ENCODE measurements at places on chromosomes 7 and 10. TPM values are rescaled to one million over a fixed set of nuclear protein-coding genes. Genes with fewer than 3 reads are reported as not detected.

Gene MALRD1
- total RNA-seq = 5.0 TPM

DNA sequence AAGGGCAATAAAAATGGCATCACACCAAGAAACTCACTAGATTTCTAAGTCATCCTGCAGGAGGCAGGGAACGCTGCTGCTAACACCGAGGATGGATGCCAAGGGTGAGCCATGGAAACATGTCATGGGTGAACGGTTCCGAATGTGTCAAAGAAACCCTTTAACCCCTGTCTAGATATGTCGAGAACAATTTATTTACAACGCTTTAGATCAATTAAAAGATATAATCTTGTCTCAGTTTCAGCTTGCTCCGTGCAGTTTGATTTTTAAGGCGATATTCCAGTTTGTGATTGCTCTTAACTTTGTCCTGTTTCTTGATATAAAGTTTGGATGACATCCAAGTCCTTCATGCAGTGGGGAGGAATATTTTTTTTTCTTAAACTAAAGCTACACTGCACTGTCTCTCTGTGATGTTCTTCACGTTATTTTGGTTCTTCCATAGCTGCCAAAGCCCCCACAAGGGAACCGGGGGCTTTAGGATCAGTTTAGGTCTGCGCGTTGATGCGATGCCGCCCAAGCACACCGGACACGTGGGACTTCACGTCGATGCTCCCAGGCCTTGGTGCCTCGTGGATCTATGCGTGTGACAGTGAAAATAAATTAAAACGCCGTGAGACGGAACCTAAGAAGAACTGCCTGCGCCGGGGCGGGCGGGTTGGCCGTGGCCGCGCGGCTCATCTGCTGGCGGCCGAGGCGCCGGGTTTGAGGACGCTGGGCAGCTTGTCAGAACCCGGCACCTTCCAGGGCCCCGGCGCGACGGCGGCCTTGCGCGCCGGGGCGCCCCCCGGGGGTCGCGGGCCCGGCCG, 220.3 kb downstream of the PHTF2 start:
- peaks cover 5% of the 10 kb centered on the region for H3K4me1 ChIP-seq
- no peak for DNase-seq
- H3K4me3 ChIP-seq = peak overlapping the region; percentile 19
- H3K27me3 ChIP-seq = no peaks in the 10 kb centered on the region

Gene TCERG1L
- not detected for total RNA-seq

DNA sequence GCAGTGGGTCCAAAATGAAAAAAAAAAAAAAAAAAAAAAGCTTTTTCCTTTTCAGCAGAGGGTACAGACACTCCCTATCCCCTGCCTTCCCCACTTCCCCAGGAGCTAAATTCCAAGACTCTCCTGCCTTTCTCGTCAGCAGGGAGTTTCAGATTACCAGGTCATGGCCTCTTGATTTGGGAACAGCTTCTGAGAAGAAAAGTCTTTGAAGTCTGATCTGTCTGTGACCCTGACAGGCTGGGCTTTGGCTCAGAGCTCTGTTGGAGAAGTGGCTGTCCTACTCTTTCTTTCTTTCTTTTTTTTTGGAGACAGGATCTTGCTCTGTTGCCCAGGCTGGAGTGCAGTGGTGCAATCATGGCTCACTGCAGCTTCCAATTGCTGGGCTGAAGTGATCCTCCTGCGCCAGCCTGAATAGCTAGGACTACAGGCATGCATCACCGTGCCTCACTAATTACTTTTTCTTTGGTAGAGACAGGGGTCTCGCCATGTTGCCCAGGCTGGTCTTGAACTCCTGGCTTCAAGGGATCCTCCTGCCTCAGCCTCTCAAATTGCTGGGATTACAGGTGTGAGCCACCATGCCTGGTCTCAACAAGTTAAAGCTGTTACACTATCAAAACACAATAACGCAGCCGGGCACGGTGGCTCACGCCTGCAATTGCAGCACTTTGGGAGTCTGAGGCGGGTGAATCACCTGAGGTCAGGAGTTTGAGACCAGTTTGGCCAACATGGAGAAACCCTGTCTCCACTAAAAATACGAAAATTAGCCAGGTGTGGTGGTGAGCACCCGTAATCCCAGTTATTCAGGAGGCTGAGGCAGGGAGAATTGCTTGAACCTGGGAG, 59.9 kb downstream of the COL26A1 start:
- H3K27me3 ChIP-seq = no peaks in the 10 kb centered on the region
- no peak overlapping the region for H3K4me3 ChIP-seq
- no peak for DNase-seq
- H3K27ac ChIP-seq = no peak overlapping the region
- H3K4me1 ChIP-seq = no peaks in the 10 kb centered on the region
- no peaks in the 10 kb centered on the region for H3K36me3 ChIP-seq

Gene C10orf90
- total RNA-seq = not detected

GRCh38 chr7:75866489-75867389, 12.1 kb upstream of the RHBDD2 start:
- H3K4me1 ChIP-seq = peaks cover 21% of the 10 kb centered on the region
- no peak overlapping the region for H3K27ac ChIP-seq
- DNase-seq = peak; percentile 70
- peak overlapping the region; percentile 16 for H3K4me3 ChIP-seq
- H3K27me3 ChIP-seq = no peaks in the 10 kb centered on the region

GRCh38 chr10:35912615-35913569, 270.8 kb upstream of the FZD8 start:
- H3K36me3 ChIP-seq = no peaks in the 10 kb centered on the region
- no peak for DNase-seq
- no peaks in the 10 kb centered on the region for H3K27me3 ChIP-seq

Gene PRSS37
- not detected for total RNA-seq

DNA sequence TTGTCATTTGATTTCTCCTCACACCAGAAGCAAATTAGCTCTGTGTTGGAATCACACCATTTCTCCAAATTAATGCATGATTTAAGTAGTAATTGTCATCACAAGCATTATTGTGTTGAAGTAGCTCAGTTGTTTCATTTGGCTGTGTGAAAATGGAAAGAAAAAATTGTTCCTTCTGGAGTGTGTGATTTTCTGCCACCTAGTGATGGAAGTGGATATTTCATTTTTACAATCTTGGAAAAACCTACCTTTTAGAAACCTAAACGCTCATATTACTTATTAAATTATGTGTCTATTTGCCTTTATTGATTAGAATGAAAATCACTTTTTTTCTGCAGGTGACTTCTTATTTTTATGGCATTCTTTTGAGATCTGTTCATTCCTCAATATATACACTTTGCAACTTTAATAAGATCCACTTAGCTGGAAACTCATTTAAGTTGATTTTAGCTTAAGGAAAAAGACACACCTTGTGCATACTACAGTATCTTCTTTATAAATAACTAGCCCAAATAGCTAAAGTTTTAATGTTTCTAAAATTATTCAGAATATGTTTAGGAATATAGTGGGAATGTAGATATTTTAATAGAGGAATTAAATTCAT, 50.0 kb downstream of the SRI start:
- no peak overlapping the region for H3K27ac ChIP-seq
- H3K27me3 ChIP-seq = no peaks in the 10 kb centered on the region
- no peaks in the 10 kb centered on the region for H3K4me1 ChIP-seq
- peak; percentile 10 for DNase-seq
- H3K4me3 ChIP-seq = no peak overlapping the region

- H3K27me3 ChIP-seq = no peaks in the 10 kb centered on the region
- peaks cover 14% of the 10 kb centered on the region for H3K4me1 ChIP-seq
- DNase-seq = no peak
- H3K4me3 ChIP-seq = no peak overlapping the region
- H3K27ac ChIP-seq = no peak overlapping the region
- H3K36me3 ChIP-seq = no peaks in the 10 kb centered on the region
Observed at GRCh38 chr7:44724276-44724675, 24.4 kb upstream of the ZMIZ2 start.

GRCh38 chr7:13874783-13875182, 114.7 kb downstream of the ETV1 start:
- no peaks in the 10 kb centered on the region for H3K4me1 ChIP-seq
- no peak overlapping the region for H3K4me3 ChIP-seq
- no peak for DNase-seq
- no peaks in the 10 kb centered on the region for H3K36me3 ChIP-seq
- no peak overlapping the region for H3K27ac ChIP-seq

Gene RELN
- total RNA-seq = 215 TPM

GRCh38 chr10:125707541-125708468, 11.7 kb upstream of the EDRF1 start:
- no peaks in the 10 kb centered on the region for H3K27me3 ChIP-seq
- no peaks in the 10 kb centered on the region for H3K36me3 ChIP-seq
- no peak overlapping the region for H3K27ac ChIP-seq
- H3K4me3 ChIP-seq = no peak overlapping the region
- DNase-seq = peak; percentile 46

Gene STOX1
- total RNA-seq = 6.0 TPM

GRCh38 chr7:124996778-124997177, 67.2 kb upstream of the POT1 start:
- no peak overlapping the region for H3K4me3 ChIP-seq
- DNase-seq = peak; percentile 9
- H3K27ac ChIP-seq = no peak overlapping the region
- H3K27me3 ChIP-seq = no peaks in the 10 kb centered on the region

- H3K27me3 ChIP-seq = no peaks in the 10 kb centered on the region
- H3K4me1 ChIP-seq = no peaks in the 10 kb centered on the region
- H3K27ac ChIP-seq = no peak overlapping the region
- H3K36me3 ChIP-seq = no peaks in the 10 kb centered on the region
- no peak overlapping the region for H3K4me3 ChIP-seq
Observed at GRCh38 chr7:91047636-91048035, 216.6 kb upstream of the FZD1 start.

DNA sequence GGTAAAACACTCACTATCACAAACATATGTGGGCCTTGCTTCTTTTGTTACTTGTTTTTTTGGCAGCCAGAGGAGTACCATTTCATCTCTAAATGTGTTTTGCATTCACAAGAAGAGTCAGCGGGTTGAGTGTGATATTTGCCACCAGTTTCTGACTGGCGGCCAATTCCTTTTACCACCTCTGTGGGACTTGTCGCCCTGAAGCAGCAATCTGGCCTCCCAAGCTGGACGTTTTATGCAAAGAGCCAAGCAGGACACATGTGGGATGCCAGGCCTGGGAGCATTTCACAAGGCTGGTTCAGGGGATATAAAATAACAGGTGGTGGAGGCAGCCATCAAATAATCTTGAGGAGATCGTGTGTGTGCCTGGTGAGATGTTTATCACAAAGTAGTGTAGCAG, 61.8 kb upstream of the TRIL start:
- H3K27ac ChIP-seq = no peak overlapping the region
- peaks cover 5% of the 10 kb centered on the region for H3K36me3 ChIP-seq
- no peak overlapping the region for H3K4me3 ChIP-seq
- DNase-seq = no peak

DNA sequence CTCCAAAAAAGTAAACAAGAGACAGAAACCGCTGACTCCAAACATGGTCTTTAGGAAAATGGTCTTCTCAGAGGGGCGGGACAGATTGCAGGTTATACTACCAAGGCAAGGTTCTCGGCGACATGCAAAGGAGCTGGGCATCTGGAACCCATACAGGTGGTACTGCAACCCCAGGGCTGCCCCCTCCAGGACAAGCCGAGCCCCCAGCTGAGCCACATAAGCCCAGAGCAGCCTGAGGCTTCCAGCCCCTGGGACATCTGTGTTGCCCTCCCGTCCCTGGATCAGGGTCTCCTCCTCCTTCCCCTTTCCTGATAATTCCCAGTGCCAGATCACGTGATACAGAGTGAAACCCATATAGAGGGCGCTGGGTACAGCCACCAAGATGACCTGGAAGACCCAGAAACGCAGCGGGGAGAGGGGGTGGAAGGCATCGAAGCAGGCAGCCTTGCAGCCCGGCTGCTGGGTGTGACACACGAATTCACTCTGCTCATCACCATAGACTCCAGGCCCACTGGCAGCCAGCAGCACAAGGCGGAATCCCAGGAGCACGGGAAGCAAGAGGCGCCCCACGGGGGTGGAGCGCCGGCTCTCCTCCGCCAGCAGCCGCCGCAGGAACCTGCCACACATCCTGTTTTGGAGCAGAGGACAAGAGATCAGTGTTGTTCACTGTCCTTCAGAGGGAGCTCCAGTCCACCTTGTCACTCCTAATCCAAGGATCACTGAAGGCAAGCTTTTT, at the start of gene GJC3:
Gene GJC3, minus strand, starts transcription at position 627 of the 736 bp plus-strand sequence. Its CDS starts 0 bp downstream, at position 627.
- H3K36me3 ChIP-seq = no peaks in the 10 kb centered on the region
- DNase-seq = peak; percentile 70
- H3K27ac ChIP-seq = no peak within 1 kb of the TSS
- H3K27me3 ChIP-seq = no peaks in the 10 kb centered on the region
- H3K4me1 ChIP-seq = peaks cover 43% of the 10 kb centered on the region
